ENCODE measurements at places on chromosomes 7 and 10.
A peak's percentile ranks its signal among the peaks of the same experiment; 100 is the strongest.

- no peak for DNase-seq
Observed at GRCh38 chr7:44268671-44269070, 56.7 kb downstream of the CAMK2B start.

DNA sequence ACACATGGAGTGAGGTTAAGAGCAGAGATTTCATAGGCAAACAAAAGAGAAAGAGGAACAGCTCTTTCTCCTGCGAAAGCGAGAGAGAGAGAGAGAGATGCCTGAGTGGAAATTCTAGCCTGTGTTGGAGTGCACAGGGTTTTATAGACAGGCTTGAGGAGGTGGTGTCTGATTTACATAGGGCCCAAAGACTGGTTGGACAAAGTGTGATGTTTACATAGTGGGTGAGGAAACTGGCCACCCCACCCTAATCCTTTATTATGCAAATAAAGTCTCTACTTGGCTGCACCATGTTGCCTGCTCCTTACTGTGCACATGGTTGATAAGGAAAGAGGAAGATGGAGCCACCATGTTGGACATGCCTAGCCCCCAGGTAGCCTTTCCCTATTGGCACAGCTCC, 967.8 kb upstream of the SORCS1 start:
- no peak for DNase-seq

DNA sequence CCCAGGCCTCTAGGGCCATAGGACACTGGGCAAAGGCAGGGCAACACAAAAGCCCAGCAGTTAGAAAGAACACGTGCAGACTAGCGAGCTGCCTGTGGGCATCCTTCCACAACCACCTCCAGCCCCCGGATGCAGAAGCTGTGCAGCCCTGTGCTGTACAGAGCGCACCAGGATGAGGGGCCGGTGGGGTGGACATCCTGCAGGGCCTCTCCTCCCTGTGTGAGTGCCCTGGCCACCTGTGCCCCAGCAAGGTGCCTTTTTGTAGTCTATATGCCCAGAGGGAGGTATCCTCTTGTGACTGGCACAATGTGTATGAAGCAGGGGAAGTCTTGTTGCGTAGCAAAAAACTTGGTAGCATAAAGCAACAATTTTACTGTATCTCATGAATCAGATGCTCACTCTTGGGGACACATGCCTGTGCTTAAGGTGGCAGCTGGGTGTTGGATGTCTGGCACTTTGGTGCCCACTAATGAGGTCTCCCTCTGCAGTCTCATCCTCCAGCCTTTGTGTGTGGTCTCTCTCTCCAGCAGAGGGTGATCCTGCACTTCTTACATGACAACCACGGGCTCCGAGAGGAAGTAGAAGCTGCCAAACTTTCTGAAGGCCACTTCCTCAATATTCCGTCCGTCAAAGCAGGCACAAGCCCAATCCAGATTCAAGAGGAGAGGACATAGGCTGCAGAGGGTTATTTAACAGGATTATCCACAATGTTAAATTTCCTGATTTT, 8.7 kb downstream of the NCAPG2 start:
- no peak for DNase-seq

- no peak for DNase-seq
Observed at GRCh38 chr7:42947521-42947920, 15.3 kb downstream of the MRPL32 start.

- DNase-seq, result no peak
Observed at GRCh38 chr7:131627735-131628190, 71.3 kb upstream of the PODXL start.

- no peak for DNase-seq
Observed at GRCh38 chr10:132320654-132321469, 11.1 kb upstream of the LRRC27 start.

GRCh38 chr10:129888784-129889616, 75.1 kb downstream of the EBF3 start:
- no peak for DNase-seq

DNA sequence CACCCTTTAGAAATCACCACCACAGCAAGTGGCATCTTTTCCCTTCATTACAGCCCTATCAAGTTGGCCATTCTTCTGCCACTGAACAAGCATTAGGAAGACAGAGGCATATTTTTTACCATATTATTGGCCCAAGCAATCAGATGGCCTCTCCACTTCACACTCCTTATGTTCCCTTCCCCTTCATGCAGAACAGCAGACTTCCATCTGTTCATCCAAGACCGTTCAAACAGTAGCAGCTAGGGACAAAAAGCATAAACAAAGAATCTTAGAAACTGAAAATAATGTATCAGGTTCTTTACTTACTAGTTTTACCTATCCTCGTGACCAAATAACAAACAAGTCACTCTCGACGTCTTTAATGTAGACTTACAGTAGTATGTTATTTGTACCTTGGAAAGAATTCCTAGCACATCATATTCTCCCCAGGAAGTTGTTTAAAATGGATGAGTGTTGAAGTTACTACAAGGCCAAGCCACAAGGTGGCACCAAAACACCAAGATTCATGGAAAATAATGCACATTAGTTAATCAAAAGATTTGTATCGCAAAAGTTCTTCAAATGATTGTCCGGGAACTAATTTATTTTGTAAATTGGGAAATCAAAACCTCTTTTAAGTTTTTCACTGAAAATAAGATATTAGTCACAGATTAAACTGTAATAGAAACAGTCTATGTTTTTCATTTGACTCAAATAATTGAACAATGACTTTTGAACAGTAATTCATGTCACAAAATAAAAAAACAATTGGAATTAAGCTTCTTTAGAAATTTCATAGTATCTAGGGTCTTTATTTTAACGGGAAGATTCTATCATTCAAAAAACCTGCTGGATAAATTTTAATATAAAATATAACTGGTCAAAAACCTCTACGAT, 112.1 kb downstream of the VPS41 start:
- peak; percentile 1 for DNase-seq

DNA sequence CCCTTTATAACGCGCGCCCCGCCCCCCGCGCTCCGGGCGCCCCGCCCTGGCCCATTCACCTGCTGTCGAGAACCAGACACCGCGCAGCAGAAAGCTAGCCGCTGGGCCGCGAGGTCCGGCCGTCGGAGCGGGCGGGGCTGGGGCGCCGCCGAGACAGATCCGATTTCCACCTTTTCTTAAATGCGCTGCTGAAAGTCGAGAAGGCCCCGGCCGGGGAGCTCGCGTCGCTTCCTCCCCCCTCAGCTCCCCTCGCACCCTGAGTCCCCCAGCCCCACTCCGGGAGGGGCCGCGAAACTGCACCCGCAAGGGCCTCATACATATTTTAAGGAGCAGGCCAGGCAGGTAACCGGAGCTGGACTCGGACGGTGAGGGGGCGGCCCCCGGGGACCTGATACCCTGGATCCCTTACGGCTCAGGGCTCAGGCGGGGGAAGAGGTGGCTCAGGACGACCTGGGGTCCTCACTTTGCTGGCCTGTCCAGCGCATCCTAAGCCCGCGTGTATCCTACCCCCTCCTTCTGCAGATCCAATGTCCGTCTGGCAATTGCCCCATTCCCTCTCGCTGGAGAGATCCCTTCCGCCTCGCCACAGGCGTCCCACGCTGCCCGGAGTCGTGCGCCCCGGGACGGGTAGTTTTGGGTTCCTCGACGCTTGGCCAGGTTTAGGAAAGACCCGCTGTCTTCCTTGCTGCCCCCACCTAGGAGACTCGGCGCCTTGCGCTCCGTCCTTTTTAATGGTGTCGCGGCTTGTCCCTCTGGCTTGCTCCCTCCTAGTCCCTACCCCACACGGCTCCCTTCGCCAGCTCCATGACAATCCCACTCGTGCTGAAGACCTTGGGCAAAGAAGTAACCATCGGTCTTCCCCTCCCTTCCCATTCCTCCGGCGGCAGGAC, 170.6 kb downstream of the UBE2H start:
- no peak for DNase-seq

GRCh38 chr7:54985426-54986330, 33.1 kb upstream of the EGFR start:
- no peak for DNase-seq

GRCh38 chr10:78408671-78409472, 375.2 kb downstream of the RPS24 start:
- DNase-seq, result no peak

- no peak for DNase-seq
Observed at GRCh38 chr10:29619241-29619669, 15.5 kb downstream of the SVIL start.

GRCh38 chr10:22693371-22693784, 21.0 kb downstream of the PIP4K2A start:
- DNase-seq, result no peak

- DNase-seq, result no peak
Observed at GRCh38 chr10:118626953-118627352, 31.5 kb upstream of the PRLHR start.

- no peak for DNase-seq
Observed at GRCh38 chr7:29793507-29793906, 12.8 kb upstream of the WIPF3 start.

DNA sequence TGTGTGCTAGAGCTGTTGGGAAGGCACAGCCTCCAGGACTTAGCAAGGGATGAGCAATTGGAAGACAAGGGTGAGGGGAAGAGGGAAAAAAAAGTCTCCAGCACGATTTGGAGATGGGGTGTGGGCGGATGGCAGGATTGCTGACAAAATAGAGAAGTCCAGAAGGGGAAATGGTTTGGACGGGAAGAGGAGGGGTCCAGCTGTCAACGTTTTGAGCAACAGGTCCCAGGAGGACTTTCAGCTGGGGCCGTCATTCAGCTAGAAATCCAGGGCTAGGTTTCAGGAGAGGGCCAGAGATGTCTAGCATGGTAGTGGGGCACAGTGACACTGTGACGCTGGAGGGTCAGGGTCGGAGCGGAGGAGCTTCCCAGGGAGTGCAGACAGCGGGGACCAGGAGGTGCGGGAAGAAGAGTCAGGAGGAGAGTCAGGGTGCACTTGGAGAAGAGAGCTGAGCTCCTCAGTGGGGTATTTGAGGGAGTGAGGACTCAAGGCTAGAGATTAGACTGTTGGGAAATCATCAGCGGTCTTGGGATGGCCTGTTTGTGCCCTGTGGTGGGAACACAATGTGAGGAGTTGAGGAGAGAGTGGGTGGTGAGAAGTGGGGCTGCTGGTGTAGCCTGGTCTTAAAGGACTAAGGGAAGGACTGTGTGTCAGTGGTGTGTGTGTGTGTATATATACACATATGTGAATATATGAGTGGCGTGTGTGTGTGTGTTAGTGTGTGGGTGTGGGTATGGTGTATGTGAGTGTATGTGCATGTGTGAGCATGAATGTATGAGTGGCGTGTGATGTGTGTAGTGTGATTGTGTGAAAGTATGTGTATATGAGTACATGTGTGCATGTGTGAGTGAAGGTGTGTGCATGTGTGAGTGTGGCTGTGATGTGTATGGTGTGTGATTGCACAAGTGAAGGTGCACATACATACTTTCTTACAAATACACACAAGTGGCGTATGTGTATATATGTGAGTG, 3.8 kb downstream of the ZYX start:
- no peak for DNase-seq

GRCh38 chr10:91978585-91978984, 55.0 kb downstream of the BTAF1 start:
- no peak for DNase-seq

DNA sequence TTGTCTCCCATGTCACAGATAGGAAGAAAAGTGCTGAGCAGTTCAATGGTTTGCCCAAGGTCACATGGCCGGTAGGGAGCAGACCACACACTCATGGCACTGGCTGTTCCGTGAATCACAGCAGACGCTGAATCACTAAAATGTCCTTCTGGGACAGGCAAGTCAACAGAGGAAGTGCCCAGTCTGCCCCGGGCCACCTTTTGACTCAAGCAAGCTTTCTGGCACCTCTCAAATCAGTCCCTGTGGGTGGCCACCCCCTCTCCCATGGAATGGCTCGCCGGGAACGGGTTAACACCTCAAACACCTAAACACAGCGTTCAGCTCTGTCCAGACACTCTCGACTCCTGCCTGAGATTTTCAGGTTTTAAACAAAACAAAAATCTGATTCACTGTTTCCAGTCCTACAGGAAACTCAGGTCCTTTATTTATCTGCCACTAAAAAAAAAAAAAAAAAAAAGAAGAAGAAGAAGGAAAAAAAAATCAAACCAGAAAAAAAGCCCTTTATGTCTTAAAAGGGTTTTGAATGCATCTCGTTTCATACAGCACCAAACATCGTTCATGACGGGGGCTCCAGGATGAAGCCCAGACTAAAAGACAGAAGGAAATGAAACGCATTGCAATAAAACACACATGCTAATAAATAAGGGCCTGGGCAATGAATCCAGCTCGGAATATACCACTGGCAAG, 15.5 kb downstream of the CARD11 start:
- no peak for DNase-seq

GRCh38 chr10:120345186-120345585, 111.8 kb upstream of the PLPP4 start:
- DNase-seq, result no peak

- DNase-seq, result no peak
Observed at GRCh38 chr7:106180721-106181120, 68.6 kb upstream of the SYPL1 start.

DNA sequence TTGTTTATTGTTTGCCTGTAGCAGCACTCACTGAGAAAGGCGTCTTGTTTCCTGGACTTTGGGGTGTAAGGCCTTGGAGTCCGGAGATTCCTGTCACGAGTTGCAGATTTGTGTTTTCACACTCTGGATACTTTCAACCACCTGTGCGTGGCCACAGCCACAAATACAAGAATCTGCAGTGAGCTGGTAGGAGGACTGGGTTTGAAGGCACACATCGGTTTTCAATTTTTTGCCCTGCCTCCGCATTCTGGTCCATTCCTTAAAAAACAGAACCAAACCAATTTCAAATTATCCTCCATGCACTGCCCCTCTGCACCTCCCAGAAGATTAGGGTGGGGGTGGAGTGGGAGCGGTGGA, 619 bp downstream of the EXOC4 start:
- DNase-seq, result no peak

- DNase-seq, result no peak
Observed at GRCh38 chr7:8146788-8147413, 115.1 kb downstream of the ICA1 start.

DNA sequence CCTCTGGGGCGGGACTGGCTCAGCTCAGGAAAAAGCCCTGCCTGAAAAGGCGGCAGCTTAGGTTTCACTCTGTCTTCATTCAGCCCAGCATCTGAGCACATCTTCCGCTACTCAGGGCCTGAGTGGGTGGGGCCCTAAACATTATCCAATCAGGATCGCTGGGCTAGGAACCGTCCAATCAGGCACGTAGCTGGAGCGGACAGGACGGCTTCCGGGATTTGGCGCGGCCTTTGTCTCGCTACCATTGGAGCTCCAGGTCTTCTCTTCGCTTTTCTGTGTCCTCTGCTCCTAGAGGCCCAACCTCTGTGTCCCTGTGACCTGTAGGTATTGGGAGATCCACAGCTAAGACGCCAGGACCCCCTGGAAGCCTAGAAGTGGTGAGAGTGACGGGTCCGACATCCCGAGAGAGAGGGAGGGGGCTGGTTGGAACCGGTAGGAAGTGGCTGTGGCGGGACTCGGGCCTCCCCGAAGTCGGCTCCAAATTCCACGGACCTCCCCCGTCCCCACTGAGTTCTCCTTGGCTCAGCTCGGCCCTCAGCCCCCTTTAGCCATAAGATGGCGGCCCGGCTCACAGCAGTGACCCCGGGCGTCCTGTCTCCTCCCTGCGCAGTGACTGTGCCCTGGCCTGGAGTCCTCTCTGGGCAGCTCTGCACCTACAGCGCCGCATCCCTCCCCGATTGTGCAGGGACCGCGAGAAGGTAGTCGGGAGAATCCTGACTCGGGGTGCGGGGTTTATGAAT, 99.1 kb downstream of the ZNF680 start:
- DNase-seq, result no peak

GRCh38 chr10:126948355-126949160, 43.3 kb downstream of the DOCK1 start:
- no peak for DNase-seq
